ENCODE measurements at places on chromosomes 13 and 19. TPM values are rescaled to one million over a fixed set of nuclear protein-coding genes. Genes with fewer than 3 reads are reported as not detected.

EPS8L1 gene
- total RNA-seq, result 1.5 TPM

- no peak for DNase-seq
These were observed 20.2 kb downstream of the EPSTI1 start for GRCh38 chr13:42971691-42972347.

GRCh38 chr13:20171364-20171763 lies 10.5 kb upstream of the GJA3 start:
- no peak for DNase-seq

GRCh38 chr13:77619655-77620054 lies 77.8 kb upstream of the SLAIN1 start:
- no peak for DNase-seq

ONECUT3 gene
- total RNA-seq, result not detected

DNA sequence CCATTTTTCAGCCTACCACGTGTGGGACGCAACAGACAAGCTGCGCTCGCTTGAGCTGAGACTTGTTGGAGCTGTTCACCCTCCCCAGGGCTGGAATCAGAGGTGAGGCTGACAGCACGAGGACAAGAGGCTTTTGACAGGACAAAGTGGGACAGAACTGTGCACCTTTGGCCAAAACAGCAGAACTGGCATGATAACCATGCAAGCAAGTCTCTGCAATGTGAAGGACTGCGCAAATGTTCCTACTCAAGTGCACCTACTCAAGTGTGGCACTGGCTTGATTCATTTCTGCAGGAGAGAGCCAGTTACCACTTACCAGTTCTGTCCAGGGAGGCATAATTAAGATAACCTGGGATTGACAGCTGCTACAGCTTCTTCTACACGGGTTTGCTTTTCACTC lies 62.2 kb upstream of the TM9SF2 start:
- DNase-seq, result no peak

TMEM190 gene
- total RNA-seq, result not detected

TMEM145 gene
- total RNA-seq, result not detected

DNA sequence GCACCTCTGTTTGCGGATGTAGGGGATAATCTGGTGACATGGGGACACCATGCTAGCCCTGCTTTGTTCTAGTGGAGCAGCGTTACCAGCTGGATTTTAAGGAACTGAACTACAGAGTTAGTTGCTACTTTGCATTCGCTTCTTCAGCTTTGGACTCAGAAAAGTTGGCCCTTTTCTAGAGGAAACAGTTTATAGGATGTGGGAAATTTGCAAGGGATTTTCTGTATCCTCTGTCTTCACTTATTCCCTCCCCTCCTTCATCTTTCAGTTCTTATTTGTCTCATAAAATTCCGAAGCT lies 2.1 kb downstream of the GATAD2A start:
- DNase-seq, result no peak

All from liver (tissue), 10 donors.